ENCODE measurements at places on chromosomes 7 and 10. TPM values are rescaled to one million over a fixed set of nuclear protein-coding genes. Genes with fewer than 3 reads are reported as not detected.

MYPN gene
- total RNA-seq: 30.8 TPM

- no peak for DNase-seq
Measured at GRCh38 chr7:151642746-151643145, 123.1 kb upstream of the RHEB start.

GRCh38 chr7:46545790-46546189 is 624.7 kb upstream of the IGFBP3 start:
- peak; percentile 95 for DNase-seq

GRCh38 chr10:110448682-110449418 is 48.9 kb upstream of the DUSP5 start:
- DNase-seq: no peak
